ENCODE measurements at places on chromosomes 4 and X.

DNA sequence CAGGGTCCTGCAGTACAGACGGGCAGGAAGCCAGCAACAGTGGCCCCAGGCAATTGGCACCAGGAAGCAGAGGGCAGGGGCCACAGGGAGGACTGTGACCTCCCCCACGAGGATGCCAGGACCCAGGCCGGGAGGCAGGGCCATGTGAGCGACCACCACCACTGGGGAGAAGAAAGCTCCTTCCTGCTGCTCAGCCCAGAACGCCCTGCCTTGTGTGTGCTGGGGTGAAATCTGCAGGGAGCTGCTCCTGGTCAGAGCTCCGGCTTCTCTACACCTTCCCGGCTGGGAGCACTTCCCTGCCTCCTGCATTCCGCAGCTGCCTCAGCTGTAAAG, 100.4 kb downstream of the HMX1 start:
- no peak for DNase-seq

- DNase-seq: no peak
Observed at GRCh38 chr4:10093271-10093621, 23.4 kb downstream of the WDR1 start.

DNA sequence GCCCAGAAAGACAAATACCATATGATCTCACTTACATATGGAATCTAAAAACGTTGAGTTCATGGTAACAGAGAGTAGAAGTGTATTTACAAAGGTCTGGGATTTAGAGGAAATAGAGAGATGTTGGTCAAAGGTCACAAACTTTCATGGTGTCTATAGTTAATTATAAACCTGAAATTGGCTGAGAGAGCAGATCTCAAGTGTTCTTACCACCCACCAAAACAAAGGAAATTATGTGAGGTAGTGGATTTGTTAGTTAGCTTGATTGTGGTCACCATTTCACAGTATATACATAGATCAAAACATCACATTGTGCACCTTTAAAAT, 186.8 kb downstream of the NWD2 start:
- DNase-seq: no peak

DNA sequence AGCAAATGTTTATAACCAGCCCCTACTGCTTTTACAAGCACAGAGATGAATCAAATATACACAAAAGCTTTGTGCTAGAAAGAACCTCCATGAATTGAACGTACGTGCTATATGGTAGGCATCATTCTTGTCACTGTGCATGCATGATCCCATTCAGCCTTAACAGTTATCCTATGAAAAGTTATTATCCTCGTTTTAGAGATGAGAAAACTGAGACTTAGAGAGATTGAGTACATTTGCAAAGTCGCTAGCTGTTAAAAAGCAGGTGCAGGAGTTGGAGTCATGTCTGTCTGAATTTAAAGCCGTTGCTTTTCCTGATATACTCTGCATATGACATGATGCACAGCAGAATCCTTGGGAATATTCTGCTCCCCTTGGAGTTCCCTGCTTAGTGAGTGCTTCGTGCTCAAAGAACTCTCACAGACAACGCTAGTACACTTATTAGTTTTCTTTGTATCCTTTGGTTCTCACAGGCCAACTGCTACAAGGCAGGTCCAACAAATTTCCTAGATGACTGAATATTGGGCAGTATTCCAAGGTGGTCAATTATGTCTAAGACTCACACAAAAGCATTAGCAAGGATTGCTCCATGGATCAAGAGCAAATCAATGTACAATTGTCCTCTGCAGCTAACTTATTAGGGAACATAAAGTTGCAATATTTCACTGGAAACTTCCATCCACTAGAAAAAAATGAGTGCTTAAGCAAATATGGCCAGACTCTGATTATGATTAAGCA, 42.8 kb upstream of the TRIM2 start:
- DNase-seq: no peak

GRCh38 chrX:97074400-97074799, 190.7 kb downstream of the RPA4 start:
- no peak for DNase-seq
